ENCODE measurements at places on chromosomes 12 and 14. TPM values are rescaled to one million over a fixed set of nuclear protein-coding genes. Genes with fewer than 3 reads are reported as not detected.

GRCh38 chr12:14868916-14869506 lies 16.6 kb downstream of the MGP start:
- no peak for DNase-seq

Gene SLCO1B3
- total RNA-seq, result not detected

DNA sequence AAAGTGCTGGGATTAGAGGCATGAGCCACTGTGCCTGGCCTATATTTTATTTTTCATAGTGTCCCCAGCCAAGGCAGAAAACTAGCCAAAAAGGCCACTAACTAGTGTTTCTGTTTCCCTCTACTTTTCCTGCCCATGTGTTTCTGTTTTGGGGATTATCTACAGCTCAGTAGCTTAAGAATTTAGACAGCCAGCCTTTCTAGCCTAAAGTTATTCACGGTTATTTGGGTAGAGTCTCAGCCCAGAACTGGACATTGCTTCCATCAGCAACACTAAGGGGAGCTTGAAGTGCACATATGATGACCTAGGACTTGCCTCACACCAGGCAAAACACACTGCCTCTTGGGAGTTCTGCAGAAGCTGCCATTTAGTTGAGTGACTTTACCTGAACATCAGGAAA lies 17.9 kb downstream of the PROX2 start:
- DNase-seq, result no peak

- DNase-seq, result no peak
Measured at GRCh38 chr14:92847749-92848148, 53.6 kb downstream of the GOLGA5 start.

DNA sequence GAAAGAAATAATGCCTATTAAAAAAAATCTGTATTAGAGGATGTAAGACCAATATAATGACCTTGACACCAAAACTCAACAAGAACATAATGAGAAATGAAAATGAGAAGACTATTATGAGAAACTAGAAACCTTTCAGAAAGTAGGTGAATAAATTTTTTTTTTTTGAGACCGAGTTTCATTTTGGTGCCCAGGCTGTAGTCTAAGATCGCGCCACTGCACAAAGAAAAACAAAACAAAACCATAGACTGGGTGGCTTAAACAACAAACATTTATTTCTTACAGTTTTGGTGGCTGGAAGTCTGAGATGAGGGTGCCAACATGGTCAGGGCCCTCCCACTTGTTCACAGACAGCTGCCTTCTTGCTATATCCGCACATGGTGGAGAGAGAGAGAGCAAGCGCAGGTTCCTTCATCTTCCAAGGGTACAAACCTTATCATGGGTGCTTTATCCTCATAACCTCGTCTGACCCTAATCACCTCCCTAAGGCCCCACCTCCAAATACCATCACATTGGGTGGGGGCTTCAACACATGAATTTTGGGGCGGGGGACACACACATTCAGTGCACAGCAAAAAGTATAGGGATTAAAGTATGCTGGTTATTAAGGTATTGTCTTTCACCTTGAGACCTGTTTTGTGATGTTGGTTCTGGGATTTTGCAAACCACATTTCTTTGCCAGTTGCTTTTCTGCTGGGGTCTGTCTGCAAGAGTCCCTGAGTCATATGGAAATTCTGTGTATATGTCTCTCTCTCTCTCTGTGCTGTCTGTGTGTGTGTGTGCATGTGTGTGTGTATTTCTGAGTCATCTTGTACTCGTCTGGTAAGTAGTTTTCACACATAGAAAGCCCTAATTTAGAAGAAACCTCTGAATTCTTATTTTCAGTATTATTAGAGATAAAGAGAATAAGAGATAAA lies 26.2 kb downstream of the ZCRB1 start:
- no peak for DNase-seq

GRCh38 chr12:62977418-62977817 lies 42.5 kb upstream of the PPM1H start:
- no peak for DNase-seq

DNA sequence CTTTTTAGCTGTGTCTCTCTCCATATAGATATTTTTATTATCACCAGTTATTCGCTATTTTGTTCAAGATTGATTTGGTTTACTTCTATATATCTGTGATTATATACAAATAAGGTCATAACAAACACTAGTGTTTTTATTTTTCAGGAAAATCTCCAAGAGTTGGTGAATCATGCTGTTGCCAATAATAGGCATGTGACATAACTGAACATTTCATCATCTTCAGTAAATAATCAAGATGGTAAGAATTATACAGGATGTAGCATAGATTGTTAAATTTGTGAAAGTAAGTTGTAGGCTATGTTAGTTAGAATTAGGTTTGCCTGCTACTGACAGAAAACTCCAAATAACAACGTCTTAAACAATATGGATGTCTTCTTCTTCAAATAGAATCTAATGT lies 240.9 kb upstream of the PDE3A start:
- no peak for DNase-seq

DNA sequence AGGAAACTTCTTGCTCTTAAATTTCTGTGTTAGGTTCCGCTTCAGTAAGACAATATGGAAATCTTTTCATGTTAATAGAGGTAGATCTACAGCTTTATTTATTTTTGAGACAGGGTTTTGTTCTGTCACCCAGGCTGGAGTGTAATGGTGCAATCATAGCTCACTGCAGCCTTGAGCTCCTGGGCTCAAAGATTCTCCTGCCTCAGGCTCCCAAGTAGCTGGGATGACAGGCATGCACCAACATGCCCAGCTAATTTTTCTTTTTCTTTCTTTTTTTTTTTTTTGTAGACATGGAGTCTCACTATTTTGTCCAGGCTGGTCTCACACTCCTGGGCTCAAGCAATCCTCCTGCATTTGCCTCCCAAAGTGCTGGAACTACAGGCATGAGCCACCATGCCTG lies 70.1 kb downstream of the DAO start:
- no peak for DNase-seq

DNA sequence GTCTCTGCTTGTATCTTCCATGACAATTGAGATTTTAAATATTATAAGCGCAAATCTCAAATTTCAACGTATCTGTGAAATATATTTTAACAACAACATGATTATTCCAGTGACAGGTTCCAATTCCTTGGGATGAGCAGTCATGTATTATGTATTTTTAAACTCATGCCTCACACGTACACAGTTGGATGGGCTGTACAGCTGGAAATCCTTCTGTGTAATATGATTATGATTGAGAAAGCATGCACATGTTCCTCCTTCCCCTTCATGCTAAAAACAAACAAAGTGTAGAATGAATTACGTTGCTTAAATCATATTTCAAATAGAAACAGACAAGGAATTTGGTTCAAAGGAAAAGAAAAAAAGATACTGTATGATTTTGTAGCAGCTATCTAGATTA lies 428.3 kb downstream of the TMTC2 start:
- DNase-seq, result no peak

Gene MYF5
- total RNA-seq, result not detected

Gene CSRP2
- total RNA-seq, result 33.2 TPM

DNA sequence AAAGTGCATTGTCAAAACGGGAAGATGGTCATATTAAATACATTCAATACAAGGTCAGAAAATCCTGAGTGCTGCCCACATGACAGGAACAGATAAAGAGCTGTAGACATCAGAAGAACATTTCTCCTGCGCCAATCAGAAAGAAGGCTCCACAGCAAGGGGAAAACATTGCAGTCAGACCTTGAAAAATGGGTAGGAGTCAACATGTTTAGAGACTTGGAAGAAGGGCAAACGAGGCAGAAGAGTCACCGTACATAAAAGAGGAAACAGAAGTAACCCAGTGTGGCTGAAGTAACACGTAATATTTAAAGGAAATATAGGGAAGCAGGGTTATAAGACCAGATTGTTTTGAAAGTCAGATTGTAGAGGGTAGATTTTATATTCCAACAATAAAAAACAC lies 11.9 kb downstream of the SPPL3 start:
- DNase-seq, result no peak

Gene KCNJ8
- 3.3 TPM for total RNA-seq

Gene CCDC177
- not detected for total RNA-seq

Gene COPZ1
- 71.9 TPM for total RNA-seq

GRCh38 chr12:26334621-26335124 lies 139.3 kb downstream of the SSPN start:
- no peak for DNase-seq

Gene CRIP1
- total RNA-seq, result 13.1 TPM

Gene KCNMB4
- total RNA-seq, result 3.2 TPM

Gene STYK1
- total RNA-seq, result 2.0 TPM

Gene CDCA4
- total RNA-seq, result 40.1 TPM

DNA sequence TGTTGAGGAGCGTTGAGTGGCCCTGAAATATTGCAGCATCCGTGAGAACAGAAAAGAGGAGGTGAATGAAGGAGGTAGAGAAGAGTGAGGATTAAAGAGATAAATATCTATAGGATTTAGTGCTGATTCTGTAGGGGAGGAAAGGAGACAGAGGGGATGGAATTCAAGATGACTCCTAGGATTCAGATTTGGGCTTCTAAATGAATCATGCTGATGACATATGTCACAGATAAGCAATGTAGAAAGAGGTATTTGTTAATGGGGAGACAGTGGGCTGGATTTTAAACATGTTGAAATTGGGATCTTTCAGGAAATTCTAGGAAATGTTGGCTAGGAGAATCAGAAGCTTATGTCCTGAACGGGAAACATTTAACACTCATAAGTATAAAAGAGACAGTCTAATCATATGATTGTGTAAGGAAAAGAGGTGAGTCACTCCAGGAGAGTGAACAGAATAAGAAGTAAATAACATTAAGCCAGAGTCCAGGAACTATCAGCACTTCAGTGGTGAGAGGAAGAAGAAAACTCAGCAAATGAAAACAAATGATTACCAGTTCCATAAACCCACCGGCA lies 58.1 kb upstream of the DIO2 start:
- no peak for DNase-seq

Data from lower leg skin (tissue), 4 donors.